ENCODE measurements at places on chromosomes 12 and 14.

- DNase-seq = no peak
Observed at GRCh38 chr14:22505697-22506377, 83.2 kb downstream of the DAD1 start.

DNA sequence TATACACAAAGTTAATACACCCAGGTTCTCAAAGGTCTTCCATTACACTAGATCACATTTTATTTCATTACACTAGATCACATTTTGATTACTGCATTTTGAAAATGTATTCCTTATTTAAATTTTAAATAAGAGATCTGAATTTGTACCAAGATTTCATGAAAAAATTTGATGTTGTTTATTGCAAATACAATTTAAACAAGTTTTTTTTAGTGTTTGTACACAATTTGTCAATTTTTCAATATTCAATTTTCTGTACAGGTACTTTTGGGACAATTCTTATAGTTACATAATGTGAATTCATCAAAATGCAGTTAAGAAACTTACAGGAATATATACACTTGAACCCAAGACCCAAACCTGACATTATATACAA lies 14.3 kb downstream of the SLC38A2 start:
- DNase-seq = no peak

DNA sequence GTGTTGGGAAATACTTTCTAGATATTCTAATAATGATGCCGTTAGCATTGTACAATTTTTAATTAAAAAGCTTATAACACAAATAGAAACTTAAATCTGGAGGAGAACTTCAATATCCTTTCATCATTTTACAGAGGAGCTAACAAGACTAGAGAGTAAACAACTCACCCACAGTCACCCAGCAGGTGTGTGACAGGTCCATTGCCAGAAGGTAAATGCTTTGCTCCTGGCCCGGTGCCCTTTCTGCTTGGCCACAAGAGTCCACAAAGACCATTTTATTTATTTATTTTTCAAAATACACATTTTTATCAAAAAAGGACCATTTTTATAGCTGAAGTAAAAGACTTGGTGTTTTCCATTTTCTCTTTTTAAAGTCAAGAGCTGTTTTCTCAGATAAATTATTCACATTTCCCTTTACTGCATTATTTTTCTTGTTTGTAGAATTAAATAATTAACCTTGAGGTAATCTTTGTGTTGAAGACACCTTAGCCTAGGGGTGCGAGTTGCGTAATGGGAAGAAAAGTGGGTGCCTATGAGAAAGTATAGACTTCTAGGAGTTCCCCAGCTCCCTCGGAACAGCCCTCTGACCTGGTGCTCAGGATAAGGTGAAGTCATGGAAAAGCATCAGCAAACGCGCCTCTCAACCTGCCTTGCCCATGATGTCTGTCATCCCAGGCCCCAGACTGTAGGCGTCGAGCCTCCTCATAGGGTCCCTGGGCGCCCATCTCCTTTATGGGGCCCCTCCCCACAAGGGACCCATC lies 26.3 kb upstream of the AMIGO2 start:
- DNase-seq = no peak

DNA sequence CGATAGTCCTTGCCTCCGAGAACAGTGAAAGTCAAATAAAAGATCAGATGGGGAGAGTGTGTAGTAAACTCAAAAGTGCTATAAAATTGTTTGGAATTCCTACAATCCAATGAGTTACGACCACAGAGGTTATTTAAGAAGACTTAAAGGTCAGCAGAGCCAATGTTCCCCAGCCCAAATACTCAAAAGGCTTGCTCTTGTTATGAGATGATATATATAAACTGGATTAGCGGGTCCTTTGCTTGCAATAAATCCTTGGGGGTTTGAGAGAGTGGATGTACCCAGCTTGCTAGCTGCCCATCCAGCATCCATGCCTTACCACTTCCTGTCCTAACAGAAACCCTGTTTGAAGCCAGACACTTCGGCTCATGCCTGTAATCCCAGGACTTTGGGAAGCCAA lies 29.0 kb upstream of the MED13L start:
- no peak for DNase-seq

GRCh38 chr14:94014382-94014781 lies 11.8 kb upstream of the OTUB2 start:
- no peak for DNase-seq

DNA sequence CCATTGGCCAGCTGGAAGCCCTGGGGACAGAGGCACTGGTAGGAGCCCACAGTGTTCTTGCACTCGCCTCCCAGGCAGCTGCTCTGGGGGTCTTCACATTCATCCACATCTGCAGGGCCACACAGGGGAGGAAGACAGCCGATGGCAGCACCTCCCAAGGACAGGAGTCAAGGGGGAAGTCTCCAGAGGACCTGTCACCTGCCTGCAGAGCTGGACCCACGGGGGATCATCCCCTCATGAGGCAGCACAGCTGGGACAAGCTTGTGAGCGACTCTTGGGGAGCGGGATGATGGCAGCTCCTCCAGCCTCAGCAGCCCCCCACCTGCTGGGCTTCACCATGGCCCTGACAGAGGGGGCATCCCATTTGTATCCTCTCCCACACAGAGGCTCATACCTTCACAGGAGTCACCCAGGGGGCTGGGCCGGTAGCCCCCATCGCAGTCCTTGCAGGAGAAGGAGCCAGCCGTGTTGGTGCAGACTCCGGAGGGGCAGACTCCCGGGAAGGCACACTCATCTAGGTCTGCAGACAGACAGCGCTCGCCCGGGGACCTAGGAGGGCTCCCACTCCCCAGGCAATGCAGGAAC lies 15.4 kb downstream of the ISCA2 start:
- DNase-seq = no peak

DNA sequence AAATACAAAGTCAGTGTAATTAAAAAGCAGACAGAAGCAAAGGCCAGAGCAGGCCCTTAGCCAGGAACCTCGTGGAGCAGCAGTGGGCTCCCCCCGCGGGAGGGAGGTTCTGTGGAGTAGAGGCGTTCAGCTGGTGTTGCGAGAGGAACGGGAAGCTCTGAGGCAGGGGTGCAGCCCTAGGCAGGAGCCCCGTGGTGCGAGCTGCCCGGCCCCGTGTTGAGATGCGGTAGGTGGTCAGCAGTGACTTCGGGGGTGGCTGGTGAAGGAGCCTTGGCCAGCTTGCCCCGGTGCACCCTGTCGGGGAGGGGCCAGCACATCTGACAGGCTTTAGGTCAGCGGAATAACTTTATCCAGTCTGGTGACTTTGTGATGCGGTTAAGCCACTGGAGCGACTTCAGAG lies 46.2 kb downstream of the SFSWAP start:
- DNase-seq = no peak

DNA sequence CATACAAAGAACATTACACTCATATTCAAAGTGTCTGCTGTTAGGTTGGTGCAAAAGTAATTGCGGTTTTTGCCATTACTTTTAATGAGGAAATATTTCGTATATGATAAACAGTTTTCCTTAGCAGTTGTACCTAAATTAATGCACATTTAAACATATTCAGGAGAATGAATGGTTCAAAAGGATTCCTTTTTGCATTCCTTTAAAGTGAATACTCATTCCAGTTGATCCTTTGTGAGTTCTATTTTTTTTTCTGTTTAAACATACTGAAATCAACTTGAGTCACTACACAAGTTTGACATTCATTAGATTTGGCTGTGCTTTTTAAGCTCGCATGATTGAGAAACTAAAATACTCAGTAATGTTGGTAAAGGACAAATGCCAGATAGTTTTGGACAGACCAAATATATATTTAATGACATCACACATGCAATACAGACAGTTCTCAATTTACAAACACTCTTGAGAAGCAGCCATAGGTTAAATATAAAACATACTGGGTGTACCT lies 13.8 kb upstream of the SLC38A2 start:
- DNase-seq = peak; percentile 31

DNA sequence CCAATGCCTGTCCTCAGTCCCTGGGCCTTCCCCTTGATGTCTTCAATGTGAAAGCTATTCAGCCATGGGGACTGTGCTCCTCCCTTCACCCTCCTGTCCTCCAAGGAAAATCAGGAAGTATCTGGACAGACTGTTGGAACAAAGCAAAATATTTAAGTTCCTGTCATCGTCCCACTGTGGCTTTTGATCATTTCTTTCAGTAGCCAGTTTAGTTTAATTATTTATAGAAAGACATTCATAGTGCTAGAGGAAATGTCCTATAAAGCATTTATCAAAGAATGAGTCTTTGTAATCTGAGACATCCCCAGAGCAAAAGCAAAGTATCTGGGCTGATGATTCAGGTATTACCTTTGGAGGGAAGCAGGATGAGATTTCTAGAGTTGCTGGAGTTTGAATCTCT lies 254.1 kb downstream of the NRXN3 start:
- DNase-seq = no peak

- no peak for DNase-seq
Observed at GRCh38 chr12:13905794-13906193, 75.6 kb downstream of the GRIN2B start.

GRCh38 chr14:21734457-21735074 lies 60.9 kb upstream of the OR4E1 start:
- peak; percentile 61 for DNase-seq

GRCh38 chr14:57883061-57883460 lies 17.2 kb upstream of the SLC35F4 start:
- no peak for DNase-seq

- DNase-seq = peak; percentile 7
Observed at GRCh38 chr12:81128930-81129554, 51.2 kb downstream of the ACSS3 start.

DNA sequence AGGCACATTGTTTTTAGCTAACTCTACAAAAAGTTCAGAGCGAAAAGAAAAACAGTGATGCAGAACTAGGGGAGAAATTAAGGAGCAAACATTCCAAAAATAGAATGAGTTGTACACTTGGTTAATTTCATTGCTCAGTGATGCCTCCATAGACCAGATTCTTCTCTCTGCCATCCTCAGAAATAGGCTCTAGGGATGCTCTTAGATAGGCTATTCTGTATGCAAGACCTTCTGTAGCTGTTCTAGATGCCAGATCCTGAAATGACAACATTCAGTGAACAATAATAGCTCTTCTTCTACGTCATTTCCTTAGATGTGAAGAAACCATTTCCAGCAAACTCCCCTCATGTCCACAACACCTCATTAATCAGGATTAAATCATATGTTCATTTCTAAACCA lies 466.3 kb downstream of the DIO2 start:
- DNase-seq = no peak

DNA sequence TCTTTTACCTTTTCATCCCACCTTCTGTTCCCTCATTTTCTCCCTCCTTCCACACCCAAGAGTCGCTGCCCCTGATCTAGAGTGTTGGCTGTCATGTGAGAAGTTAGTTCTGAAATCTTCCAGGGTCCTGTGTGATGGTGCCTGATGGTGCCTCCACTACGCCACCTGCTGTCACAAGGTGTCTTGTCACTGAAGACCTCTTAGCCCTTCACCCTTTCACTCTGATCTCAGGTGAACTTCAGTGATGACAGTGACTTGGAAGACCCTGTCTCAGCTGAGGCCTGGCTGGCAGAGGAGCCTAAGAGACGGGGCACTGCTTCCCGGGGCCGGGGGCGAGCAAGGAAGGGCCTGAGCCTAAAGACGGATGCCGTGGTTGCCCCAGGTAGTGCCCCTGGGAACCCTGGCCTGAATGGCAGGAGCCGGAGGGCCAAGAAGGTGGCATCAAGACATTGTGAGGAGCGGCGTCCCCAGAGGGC lies 7.6 kb upstream of the PFDN5 start:
- peak; percentile 67 for DNase-seq

- no peak for DNase-seq
Observed at GRCh38 chr14:95370076-95370475, 50.4 kb upstream of the CLMN start.

DNA sequence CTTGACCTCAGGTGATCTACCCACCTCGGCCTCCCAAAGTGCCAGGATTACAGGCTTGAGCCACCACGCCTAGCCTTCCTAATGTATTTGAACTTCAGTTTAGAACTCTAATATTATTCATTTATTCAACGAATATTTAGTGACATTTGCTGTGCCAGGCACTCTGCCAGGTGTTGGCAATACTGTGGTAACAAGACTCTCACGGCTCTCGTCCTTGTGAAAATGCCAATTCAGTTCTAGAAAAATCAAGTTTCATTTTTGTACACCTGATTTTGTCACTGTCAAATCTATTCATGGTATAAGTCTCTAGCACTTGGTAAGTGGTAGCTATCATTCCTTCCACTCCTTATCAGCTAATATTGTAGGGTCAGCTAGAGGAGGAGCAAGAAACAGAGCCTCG lies 6.3 kb upstream of the PWP1 start:
- no peak for DNase-seq

GRCh38 chr12:110531741-110532333 lies 29.7 kb downstream of the RAD9B start:
- no peak for DNase-seq

DNA sequence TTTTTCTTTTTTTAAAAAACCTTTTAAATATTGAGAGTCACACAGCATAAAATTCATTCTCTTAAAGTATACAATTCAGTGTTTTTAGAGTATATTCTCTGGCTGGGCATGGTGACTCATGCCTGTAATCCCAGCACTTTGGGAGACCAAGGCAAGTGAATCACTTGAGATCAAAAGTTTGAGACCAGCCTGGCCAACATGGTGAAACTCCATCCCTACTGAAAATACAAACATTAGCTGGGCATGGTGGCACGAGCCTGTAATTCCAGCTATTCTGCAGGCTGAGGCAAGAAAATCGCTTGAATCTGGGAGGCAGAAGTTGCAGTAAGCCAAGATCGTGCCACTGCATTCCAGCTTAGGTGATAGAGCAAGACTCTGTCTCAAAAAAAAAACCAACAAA lies 68.4 kb upstream of the BCAT1 start:
- DNase-seq = no peak

- DNase-seq = no peak
Observed at GRCh38 chr14:49977126-49977841, 84.4 kb downstream of the ARF6 start.

GRCh38 chr12:51869496-51869865 lies 18.4 kb upstream of the ANKRD33 start:
- no peak for DNase-seq

DNA sequence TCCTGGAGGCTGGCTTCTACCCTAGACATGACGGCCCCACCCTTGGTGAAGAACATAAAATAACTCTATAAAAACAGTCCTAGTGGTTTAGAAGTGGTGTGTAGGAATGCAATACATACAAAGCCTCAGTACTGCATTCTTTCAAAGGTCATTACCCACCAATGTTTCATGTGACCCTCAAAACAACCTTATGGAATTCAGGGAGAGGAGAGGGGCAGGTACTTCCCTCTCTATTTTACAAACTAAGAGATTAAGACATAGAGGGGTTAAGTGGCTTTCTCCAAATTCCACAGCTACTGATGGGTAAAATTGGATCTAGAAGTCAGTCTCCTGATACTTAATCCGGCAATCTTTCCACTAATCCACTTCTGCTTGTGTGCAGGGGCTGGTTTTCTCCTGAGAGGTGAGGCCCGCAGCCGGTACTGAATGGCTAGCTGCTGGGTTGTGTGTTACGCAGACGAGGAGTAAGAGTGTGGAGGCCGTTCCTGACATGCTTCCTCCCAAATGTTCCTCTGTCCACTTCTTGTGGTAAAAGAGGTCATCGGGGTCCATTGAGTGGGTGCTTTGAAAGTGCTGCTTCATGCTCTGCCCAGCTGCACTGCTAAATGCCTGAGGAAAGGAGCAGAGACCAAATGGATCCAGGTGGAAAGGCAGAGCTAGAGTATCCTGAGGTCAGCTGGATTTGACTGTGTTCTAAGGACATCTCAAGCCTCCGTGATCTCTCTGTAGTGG lies 16.2 kb downstream of the SLC7A8 start:
- DNase-seq = no peak

GRCh38 chr12:128571906-128572810 lies 251.6 kb downstream of the SLC15A4 start:
- DNase-seq = peak; percentile 23

GRCh38 chr14:54533100-54533499 lies 23.4 kb downstream of the CGRRF1 start:
- no peak for DNase-seq
